ENCODE measurements at places on chromosomes 6 and 20.

- DNase-seq, result no peak
Observed at GRCh38 chr6:13272131-13273046, 55.9 kb downstream of the TBC1D7 start.

DNA sequence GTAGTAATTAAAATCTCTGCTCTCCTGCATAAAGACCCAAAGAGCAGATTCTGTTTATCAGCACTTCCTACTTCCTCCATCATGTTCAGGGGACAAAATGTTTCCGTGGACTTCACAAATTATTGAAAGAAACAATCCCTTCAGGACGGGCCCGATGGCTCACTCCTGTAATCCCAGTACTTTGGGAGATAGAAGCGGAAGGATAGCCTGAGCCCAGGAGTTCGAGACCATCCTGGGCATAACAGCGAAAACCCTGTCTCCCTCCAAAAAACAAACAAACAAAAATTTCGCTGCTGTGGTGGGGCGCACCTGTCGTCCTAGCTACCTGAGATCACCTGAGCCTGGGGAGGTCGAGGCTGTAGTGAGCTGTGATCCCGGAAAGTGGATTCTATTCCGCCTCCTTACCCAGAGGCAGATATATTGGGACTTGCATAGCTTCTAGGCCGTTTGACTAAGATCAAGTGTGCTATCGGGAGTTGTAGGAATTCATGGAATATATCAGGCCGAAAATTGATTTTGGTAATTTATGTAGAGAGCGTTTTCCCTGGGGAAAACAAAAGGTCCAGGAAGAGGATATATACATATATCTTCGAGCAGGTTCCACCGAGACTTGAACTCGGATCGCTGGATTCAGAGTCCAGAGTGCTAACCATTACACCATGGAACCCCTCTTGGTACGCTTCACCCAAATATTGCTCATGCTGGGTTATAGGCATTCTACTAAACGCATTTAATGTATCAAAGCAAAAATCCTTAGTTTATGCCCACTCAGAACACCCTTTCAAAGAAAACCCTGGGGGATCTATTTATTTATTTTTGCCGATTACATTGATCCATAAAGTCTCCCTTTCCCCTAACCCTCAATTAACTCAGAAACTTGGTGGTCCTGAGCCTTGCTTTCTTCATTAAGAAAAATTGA, 74.5 kb upstream of the ZNF184 start:
- DNase-seq, result no peak

DNA sequence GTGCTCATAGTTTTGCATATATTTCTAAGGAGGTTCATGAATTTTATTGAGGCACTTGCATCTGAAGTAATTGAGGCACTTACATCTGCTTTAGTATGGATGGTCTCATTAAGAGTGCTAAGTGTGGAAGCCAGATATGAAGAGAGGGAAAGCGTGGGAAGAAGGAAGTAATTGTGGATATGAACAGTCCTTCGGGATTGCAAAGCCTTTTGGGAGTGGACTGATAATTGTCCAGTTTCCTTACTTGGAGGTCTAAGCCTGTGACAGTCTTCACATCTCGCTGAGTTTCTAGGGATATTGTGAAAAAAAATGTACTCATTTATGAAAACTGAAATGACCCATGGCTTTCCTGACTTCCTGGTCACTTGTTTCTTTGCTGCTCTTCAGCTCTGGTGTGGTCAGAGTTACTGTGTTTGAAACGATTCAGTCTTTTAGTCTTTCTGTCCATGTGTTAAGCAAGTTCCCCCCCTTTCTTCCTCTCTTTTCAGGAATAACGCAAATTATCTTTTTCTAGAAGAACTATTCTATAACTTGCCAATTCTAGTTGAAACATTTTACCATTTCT, 137.3 kb downstream of the ZFAND3 start:
- no peak for DNase-seq

DNA sequence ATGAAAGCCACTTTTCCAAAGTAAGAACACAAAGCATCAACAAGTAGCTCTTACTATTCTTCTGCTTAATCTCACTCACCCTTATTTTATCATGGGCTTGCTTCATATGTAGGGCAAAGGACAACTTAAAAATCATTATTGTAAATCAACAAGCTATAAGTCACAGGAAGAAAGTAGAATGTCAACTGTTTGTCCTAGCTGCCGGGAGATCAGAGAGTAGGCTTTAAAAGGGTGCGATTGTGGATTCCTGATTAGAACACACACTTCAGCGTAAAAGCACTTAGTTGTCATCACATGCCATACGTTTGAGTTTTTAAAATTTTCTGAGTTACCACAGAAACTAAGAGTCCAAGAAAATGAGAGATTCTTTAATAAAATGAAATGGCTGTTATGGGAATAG, 44.4 kb upstream of the NHSL1 start:
- DNase-seq, result no peak

GRCh38 chr20:39851459-39851858, 837.6 kb downstream of the MAFB start:
- DNase-seq, result no peak

GRCh38 chr6:124956018-124956417, 6.2 kb upstream of the RNF217 start:
- no peak for DNase-seq

GRCh38 chr6:168979254-168979653, 274.4 kb downstream of the THBS2 start:
- DNase-seq, result no peak

- DNase-seq, result no peak
Observed at GRCh38 chr6:10313799-10314162, 101.1 kb downstream of the TFAP2A start.

GRCh38 chr6:150720774-150721233, 121.1 kb downstream of the PLEKHG1 start:
- DNase-seq, result no peak

DNA sequence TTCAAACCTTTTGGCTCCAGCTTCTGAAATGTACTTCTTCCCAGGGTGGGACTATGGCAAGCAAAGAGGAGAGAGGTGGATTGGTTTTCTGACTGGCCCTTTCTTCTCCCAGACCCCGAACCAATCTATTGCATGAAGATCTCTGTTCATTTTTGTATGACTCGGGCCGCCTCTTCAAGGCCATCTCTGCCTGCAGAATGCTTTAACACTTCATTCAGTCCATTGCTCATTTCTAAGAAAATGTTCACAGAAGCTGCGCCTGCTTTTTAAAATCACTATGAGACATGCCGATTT, 1.6 kb downstream of the VGLL2 start:
- no peak for DNase-seq

GRCh38 chr6:105898286-105898685, 187.8 kb upstream of the PRDM1 start:
- DNase-seq, result no peak

DNA sequence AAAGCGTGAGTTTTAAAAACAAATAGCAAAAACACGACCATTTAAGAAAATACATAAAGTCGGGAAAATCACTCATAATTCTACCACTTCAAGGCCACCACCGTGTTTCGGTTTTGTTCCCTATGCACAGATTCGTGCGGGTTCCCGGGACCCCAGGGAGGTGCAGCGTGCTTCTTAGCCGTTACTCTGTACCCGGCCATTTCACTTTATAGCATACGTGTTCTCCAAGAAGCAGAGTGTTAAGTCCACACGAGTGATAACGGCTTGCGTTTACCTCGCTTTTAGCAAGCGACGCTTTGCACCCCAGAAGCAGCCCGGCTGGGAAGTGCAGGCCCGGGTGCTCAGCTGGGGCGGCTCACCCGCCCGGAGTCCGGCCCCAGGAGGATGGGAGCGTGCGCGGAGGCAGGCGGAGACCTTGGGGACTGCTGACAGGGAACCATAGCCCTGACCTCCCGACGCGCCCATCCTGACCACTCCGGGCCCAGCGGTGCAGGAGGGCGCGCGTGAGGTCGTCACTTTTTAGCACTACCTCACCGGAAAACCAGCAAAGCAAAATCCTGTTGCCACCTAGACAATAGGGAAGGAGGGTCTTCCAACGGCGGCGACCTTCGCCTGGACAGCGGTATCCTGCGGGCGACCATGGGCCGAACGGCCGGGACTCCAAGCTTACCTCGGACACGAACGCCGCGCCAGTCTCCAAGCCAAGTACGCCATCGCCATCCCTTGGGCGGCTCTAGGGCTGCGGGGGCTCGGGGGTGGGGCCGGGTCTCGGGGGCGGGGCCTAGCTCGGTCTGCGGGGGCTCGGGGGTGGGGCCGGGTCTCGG, at the start of gene ECI2:
TSS of gene ECI2 (minus strand) at position 735 of the 824 bp plus-strand sequence. CDS start at position 720, 15 bp downstream.
- DNase-seq, result peak; percentile 38

- no peak for DNase-seq
Observed at GRCh38 chr6:145045582-145045981, 689.7 kb downstream of the EPM2A start.

DNA sequence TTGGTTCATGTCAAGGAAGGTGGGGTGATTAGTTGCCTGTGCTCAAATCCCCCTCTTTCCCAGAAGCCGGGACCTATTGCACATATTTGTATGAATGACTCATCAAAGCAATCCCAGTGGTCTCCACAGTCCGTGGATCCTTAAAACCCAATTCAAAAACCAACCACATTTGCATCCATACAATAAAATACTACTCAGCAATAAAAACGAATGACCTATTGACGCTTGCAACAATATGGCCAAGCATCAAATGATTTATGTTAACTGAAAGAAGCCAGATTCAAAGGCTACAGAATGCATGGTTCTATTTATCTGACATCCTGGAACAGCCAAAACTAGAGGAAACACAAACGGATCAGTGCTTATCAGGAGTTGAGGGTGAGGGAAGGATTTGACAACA, 275.4 kb downstream of the PTPRT start:
- DNase-seq, result no peak

DNA sequence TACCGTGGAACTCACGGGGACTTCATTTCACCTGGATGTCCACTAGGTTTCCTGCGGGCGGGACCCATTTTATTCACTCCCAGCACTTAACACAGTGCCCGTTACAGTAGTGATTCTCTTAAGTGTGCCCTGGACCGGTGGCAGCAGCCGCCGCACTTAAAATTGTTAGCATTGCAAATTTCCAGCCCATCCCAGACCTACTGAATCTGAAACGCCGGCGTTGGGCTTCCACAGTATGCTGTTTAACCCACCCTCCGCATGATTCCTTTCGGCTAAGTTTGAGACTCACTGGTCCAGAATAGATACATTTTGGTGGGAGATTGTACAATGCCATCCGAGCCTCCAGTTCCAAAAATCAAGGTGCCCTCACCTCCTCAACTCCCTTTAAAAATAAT, 967 bp downstream of the SMPDL3A start:
- no peak for DNase-seq

- peak; percentile 75 for DNase-seq
Observed at GRCh38 chr6:26553264-26553634, 15.1 kb downstream of the HMGN4 start.

DNA sequence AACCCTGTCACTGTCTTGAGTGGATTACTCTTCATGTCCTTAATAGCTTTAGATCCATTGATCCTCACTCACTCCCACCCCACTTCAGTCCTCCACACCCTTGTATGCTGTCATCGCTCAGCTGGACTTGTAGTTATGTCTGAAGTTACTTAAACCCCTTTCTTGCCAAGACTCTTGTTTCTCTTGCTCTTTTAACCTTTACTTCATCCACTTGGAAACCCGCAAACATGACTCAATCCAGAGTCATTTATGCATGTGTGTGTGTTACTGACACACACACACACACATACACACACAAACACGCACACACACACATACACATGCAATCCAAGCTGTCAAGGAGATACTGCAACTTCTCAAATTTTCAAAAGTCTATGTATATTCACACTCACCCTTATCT, 341.8 kb downstream of the SYNE1 start:
- DNase-seq, result no peak

DNA sequence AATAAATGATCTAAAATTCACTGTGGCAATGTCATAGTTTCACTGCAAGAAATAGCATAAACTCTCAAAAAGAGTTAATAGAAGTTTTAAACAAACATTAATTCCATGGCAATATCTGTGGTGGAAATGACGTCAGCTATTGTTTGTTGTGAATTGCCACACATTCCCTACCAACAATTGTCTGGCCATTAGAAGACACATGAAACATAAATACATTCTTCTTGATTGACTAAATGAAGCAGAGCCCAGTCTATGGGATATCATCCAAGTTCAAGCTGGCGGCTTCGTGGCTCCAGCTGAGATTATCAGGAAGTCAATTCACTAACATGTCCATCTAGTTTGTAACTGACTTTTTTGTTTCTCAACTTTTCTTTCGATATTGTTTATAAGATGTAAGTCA, 369.0 kb downstream of the ARHGAP18 start:
- no peak for DNase-seq

GRCh38 chr20:38184101-38184500, 19.0 kb upstream of the TGM2 start:
- no peak for DNase-seq

GRCh38 chr6:15901141-15902115, 227.5 kb upstream of the MYLIP start:
- no peak for DNase-seq

GRCh38 chr6:167472880-167473279, 148.0 kb downstream of the TTLL2 start:
- DNase-seq, result no peak

DNA sequence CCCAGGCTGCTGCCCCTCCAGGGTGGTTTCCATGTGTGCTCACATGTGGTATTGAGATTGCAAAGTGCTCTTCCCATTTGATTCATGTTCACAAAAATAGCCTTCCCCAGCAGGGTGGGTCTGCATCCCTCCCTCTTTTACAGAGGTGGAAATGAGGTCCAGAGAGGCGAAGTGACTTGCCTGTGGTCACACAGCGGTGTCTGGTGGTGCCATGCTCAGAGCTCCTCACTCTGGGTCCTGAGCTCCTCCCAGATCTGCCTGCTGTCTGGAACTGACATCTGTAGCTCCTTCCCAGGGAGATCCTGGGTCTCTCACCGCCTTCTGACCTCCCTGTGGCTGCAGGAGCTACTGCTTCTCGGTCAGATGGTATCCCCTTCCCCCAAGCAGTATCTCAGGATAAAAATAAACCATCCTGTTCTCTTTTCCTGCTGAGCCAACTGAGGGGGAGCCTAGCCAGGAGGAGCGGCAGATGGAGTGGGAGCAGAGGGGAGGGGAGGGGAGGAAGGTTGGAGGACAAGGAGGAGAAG, 11.9 kb downstream of the CD40 start:
- DNase-seq, result no peak

DNA sequence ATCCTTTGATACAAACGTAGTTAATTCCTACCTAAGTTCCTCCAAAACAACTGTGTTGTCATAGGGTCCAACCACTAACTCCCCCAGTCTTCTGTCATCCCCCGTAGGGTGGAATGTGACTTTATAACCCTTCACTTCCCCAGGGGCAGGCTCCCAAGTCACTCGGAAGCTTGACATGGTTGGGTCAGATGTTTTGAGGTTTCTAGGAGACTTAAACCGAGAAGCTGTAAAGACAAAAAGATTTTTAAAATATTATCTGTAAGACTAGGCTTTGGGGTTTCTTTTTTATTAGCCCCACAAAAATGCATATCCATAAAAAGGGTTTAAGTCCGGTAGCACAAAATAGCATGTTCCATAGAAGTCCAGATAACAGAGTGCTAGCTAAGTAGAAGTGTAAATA, 50.2 kb downstream of the COL12A1 start:
- DNase-seq, result no peak

DNA sequence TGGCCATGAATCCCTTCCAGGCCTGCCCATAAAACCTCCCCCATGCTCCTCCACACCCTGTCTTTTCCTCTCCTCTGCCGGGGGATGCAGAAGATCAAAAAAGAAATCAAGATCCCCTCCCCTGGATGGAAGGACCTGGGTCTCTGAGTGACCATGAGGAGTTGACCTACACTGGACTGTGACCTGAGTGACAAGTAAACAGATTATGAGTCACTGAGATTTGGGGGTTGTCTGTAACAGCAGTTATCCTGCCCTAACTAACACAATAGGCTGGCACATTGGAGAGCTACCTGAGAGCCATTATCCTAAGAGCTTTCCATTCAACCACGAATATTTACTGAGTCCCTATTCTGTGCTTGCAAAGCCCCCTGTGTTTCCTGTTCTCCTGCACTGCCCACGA, 28.4 kb upstream of the SIRPA start:
- no peak for DNase-seq

- no peak for DNase-seq
Observed at GRCh38 chr6:42817907-42818306, 36.1 kb downstream of the BICRAL start.
